ENCODE measurements at places on chromosomes 16 and 17. TPM values are rescaled to one million over a fixed set of nuclear protein-coding genes. Genes with fewer than 3 reads are reported as not detected.

The GUCY2D gene
- total RNA-seq: not detected

The EIF3CL gene
- total RNA-seq: 74.0 TPM

The RNF157 gene
- total RNA-seq: 45.9 TPM

GRCh38 chr17:31371511-31372097 is 19.9 kb upstream of the RAB11FIP4 start:
- DNase-seq: no peak

DNA sequence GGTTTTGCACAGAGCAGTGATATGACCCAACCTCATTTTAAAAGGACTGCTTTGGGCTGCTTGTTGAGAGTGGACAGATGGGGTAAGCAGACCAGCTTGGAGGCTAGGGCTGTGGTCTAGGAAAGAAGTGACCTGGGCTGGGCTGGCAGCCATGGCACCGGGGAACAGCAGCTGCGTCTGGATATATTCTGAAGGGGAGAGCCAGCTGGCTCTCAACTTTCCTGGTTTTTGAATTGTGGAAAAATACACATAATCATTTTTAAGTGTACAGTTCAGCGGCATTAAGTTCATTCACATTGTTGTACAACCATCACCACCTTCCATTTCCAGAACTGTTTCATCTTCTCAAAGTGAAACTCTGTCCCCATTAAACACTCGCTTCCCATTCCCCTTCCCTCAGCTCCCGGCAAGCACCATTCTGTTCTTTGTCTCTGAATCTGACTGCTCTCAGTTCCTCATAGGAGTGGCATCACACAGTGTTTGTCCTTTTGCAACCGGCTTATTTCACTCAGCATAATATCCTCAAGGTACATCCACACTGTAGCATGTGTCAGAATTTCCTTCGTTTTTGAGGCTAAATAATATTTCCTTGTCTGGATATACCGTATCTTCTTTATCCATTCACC is 113.2 kb downstream of the SPECC1 start:
- no peak for DNase-seq

DNA sequence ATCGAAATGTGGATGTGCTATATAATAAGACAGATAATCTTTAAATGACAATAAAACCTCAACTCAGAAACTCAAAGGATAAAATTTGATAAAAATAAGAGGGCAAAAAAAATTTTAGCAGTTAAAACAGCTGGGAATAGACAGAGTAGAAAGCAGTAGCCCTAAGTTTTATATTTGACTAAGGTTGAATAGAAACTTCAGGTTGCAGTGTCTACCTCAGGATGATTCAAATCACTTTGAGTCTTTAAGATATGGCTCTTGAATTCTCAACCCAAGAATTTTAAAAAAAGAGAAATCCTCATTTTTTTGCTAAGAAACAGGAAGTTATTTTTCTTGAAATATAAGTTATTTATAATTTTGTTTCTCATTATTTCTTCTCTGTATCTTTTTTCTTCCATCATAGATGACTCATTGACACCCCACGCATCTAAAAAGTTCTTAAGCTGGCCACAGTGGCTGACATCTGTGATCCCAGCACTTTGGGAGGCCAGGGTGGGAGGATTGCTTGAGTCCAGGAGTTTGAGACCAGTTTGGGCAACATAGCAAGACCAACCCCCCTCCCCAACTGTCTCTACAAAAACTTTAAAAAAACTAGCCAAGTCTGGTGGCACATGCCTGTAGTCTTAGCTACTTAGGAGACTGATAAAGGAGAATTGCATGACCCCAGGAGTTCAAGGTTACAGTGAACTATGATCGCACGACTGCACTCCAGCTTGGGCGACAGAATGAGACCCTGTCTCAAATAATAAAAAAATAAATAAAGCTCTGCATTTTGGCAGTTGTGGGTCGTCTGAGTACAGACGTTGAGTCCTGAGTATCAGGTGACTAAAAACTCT is 23.9 kb downstream of the NFAT5 start:
- no peak for DNase-seq

DNA sequence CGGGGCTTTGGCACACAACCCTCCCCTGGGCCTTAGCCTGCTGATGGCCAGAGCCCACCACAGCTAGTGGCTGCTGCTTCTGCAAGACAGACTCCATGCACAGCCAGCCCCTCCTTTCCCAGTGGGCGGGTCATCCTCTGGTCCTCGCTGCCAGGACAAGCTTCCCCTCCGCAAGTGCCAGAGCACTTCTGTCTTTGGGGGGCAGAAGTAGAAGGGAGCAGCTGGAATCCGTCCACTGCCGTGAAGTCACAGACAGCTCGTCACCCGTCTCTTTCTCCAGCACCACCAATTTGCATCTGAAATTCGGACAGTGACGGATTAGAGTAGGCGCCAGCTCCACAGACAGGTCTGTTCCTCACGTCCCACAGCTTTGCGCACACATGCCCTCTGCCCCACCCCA is 31.3 kb upstream of the NAT9 start:
- DNase-seq: no peak
